ENCODE measurements at places on chromosomes 3 and 15.
A peak's percentile ranks its signal among the peaks of the same experiment; 100 is the strongest.

- no peak for DNase-seq
Observed at GRCh38 chr3:126259411-126260391, 79.3 kb upstream of the ALDH1L1 start.

DNA sequence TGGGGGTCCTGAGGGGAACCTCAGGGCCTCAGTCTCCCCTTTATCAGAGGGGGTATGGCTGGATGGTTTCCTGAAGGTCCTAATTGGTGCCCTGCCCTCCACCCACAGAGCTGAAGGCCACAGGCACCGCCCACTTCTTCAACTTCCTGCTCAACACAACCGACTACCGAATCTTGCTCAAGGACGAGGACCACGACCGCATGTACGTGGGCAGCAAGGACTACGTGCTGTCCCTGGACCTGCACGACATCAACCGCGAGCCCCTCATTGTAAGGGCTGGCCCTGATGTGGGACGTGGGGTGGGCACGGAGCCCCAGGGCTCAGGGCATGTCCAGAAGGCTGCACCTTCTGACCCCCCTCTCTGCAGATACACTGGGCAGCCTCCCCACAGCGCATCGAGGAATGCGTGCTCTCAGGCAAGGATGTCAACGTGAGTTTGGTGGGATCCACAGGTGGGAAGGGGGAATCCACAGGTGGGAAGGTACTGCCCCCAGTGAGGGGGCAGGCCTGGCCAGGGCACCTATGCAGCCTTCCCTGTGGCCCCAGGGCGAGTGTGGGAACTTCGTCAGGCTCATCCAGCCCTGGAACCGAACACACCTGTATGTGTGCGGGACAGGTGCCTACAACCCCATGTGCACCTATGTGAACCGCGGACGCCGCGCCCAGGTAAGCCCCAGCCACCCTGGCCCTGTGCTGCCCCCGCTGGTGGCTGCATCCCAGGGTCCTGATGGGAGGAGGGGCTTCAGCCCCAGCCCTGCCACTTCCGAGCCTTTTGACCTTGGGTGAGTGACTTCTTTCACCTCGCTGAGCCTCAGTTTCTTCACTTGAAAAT is 17.5 kb upstream of the GNAT1 start:
- no peak for DNase-seq

- DNase-seq, result no peak
Observed at GRCh38 chr3:18847583-18848197, 300.6 kb upstream of the KCNH8 start.

GRCh38 chr3:32249184-32249782 is 10.8 kb downstream of the CMTM8 start:
- no peak for DNase-seq

DNA sequence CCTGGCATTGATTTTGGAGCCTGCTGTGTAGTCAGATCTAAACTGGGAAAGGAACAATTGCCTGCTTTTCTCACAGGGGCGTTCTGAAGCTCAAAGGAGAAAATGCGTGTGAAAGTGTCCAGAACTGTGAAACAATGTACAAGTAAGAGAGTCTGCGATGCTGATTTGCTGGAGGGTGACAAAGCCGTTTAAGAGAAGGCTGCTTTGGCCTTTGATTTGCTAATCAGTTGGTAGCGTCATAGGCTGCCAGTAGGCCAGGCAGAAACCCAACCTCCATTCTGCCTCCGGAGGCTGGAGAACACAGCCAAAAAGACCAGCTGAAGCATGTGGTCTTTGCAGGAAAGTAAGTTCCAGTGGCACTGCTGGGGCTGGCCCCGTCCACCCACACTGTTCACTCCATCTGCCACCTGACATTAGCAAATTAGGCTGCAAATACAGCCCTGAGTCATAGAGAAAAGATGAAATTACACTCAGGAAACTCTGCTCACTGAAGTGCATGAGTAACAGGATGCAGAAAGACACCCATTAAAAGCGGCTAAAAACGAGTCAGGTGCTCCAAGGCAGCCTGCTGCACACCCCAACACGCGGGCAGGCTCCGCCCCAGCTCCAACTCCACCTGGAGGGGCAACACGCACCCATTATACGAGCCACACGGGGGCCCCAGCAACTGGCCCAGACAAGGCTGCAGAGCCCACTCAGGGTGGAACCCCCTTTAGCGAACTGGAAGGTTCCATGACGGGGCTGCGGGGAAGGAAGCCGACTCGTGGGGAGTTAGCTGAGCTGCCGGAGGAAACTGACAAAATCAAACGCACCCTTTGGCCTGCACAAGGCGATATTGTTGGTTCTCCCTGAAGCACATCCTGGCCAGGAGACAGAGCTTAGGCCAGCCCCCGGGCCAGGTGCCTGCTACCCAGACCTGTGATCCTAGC is 31.6 kb downstream of the ZDHHC19 start:
- DNase-seq, result peak; percentile 65

DNA sequence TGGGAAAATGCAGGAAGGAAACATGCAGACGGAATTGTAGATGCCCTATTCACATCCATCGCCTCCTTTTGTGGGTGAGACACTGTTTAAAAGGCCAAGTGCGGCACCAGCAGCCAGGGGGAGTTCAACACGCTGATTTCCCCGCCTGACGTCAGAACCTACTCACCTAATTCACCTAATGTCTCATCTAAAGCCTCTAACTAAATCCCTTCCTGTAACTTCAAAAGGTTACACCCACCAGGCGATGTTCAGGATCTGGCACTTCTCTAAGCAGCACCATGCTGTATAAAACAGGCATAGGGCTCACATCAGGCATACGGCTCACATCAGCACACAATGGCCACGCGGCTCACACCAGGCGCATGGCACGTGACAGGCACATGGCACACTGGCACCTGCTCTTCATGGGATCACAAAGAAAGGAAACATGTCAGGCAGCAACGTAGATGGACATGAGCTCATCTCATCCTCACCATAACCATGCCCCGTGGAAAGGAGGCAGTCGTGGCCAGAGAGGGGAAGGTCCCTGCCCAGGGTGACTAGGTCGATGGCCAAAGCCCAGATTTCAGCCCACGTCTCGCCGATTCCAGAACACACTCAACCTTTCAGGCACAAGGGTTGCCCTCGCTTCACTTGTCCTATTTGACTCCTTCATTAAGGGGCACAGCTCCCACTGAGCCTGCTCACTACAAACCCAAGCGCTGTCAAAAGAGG is 21.7 kb downstream of the XXYLT1 start:
- DNase-seq, result no peak

DNA sequence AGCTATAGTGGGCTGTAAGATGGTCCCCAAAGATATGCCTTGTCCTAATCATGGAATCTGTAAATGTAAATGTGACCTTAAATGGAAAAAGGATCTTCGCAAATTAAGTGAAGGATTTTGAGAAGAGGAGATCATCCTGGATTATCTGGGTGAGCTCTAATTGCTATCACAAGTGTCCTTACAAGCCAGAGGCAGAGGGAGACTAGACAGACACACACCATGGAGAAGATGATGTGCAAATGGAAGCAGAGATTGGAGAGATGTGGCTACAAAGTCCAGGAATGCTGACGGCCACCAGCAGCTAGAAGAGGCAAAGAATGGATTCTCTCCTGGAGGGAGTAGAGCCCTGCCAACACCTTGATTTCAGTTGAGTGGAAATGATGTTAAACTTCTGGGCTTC is 102.3 kb upstream of the PROK2 start:
- no peak for DNase-seq

DNA sequence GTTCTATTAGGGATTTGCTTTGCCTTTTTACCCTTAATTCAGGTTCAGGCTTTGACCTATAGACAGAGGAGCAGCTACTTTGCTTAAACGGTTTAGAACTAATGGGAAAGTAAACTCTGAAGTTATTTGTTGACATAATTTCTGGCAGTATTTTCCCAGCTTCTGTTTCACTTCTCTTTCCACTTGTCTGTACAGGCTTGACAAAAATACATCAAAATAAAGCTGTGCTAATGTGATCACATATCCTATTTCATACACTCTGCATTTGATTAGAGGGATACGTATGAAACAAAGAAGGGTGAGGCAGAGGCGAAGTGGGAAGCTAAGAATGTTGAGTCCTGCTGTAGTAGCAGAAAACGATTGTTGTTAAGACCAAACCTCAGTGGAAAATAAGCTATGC is 389.1 kb upstream of the RARB start:
- no peak for DNase-seq

GRCh38 chr3:100578646-100579045 is 30.8 kb upstream of the ADGRG7 start:
- DNase-seq, result no peak

DNA sequence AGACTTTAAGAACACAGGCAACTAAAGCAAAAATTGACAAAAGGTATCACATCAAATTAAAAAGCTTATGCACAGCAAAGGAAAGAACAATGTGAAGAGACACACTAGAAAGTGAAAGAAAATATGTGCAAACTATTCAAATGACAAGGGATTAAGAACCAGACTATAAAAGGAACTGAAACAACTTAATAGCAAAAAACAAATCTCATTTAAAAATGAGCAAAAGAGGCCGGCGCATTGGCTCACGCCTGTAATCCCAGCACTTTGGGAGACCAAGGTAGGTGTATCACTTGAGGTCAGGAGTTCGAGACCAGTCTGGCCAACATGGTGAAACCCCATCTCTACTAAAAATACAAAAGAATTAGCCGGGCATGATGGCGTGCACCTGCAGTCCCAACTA is 14.4 kb downstream of the NGLY1 start:
- DNase-seq, result no peak

DNA sequence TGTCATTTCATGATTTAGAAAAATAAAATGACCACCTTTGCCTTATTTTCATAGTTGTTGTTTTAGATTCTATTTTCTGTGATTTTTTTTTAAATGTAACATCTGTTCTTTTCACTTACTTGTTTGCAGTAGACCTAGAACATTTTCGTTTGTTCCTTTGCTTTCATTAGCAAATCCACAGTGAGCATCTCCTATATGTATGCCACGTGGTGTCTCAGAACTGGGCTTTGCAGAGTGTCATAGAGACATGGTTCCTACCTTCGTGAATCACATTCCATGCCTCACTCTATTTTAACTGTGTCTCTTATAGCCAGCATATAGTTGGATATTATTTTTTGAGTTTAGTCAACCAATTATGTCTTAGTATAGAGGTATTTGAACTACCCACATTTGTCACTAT is 118.2 kb downstream of the KLF13 start:
- no peak for DNase-seq

Measured in caudate nucleus (tissue), 63 donors.